ENCODE measurements at places on chromosomes 3 and 15.

- peak; percentile 8 for DNase-seq
These were observed 1.2 kb downstream of the SETD2 start for GRCh38 chr3:47162697-47163168.

- DNase-seq = no peak
These were observed 21.8 kb downstream of the FBXO22 start for GRCh38 chr15:75925440-75925839.

DNA sequence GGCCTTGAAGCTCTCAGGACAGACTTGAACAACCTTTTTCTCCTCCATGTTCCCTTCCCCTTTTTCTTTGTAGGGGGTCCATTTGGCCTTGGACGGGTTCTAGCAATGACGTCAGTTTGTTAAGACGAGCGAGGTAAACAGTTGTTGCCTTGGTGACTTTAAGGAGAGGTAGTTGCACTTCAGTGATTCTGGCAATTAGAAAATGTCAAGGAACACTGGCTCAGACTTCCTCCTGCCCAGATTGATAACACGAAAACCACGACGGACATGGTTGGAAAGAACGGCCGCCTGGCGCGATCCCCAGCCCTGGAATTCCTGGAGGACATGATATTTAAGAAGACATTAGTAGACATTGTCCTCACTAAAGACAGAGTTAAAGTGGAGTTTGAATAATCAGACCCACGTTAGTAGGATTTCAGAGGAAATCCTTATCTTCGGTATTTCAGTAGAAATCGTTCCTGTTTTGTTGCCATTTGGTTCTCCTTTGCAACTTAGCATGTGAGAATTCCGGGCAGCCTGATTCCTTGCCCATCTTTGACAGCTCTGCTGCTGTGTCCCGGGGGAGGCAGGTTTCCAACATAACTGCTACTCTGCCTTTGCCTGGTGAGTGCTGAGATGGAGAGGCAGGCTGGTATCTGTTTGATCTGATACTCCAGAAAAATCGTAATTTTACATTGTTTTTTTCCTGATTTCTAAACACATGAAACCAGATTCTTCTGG, 87.3 kb downstream of the ST6GAL1 start:
- no peak for DNase-seq

GRCh38 chr3:32045091-32045915, 61.1 kb upstream of the GPD1L start:
- DNase-seq = no peak

- peak; percentile 47 for DNase-seq
These were observed 16.6 kb downstream of the EPB42 start for GRCh38 chr15:43204016-43204901.

DNA sequence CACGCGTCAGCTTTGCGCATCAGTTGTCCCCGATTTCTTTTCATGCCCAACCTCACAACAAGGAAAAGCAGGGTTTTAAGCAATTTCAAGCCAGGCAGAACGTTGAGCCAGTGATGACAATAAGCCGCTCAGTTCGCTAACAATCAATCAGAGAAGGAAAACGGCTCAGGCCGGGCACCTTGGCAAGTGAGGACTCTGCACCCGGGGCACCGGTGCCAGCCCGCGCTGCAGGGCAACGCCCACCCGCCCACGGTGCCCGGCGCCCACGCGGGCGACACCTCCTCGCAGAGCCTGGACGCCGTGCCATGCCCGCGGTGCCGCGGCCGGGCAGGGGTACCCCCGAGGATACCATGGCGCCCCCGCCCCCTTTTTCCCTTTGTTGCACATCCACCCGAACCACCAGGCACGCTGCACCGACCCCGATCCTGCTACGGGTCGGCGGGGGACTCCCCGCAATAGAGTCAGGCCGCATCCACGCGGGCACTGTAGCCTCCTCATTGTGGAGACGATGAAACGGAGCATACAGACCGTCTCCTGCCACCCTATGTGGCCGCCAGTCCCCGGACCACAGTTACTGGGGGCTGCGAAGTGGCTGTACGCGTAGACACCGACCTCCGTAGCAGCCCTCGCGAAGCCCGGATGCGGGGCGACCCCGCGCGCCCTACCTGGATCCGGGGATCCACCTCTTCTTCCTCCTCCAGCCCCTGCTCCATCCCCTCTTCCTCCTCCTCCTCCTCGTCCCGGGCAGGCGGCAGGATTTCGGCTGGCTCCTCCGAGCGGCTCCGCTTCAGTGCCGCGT, 581 bp downstream of the SH3BP5 start:
- peak; percentile 36 for DNase-seq

DNA sequence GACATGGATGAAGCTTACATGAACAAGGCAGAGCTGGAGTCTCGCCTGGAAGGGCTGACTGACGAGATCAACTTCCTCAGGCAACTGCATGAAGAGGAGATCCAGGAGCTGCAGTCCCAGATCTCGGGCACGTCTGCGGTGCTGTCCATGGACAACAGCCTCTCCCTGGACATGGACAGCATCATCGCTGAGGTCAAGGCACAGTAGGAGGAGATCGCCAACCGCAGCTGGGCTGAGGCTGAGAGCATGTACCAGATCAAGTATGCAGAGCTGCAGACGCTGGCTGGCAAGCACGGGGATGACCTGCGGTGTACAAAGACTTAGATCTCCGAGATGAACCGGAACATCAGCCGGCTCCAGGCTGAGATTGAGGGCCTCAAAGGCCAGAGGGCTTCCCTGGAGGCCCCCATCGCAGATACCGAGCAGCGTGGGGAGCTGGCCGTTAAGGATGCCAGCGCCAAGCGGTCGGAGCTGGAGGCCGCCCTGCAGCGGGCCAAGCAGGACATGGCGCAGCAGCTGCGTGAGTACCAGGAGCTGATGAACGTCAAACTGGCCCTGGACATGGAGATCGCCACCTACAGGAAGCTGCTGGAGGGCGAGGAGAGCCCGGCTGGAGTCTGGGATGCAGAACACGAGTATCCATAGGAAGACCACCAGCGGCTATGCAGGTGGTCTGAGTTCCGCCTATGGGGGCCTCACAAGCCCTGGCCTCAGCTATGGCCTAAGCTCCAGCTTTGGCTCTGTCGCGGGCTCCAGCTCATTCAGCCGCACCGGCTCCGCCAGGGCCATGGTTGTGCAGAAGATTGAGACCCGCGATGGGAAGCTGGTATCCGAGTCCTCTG, 77.6 kb downstream of the CLDN11 start:
- no peak for DNase-seq

- DNase-seq = no peak
These were observed 30.0 kb upstream of the SLC41A3 start for GRCh38 chr3:126113733-126114442.

Data from suppressor macrophage treated with lipopolysaccharide for 4 hours (primary cell).